ENCODE measurements at places on chromosomes 4 and X.

DNA sequence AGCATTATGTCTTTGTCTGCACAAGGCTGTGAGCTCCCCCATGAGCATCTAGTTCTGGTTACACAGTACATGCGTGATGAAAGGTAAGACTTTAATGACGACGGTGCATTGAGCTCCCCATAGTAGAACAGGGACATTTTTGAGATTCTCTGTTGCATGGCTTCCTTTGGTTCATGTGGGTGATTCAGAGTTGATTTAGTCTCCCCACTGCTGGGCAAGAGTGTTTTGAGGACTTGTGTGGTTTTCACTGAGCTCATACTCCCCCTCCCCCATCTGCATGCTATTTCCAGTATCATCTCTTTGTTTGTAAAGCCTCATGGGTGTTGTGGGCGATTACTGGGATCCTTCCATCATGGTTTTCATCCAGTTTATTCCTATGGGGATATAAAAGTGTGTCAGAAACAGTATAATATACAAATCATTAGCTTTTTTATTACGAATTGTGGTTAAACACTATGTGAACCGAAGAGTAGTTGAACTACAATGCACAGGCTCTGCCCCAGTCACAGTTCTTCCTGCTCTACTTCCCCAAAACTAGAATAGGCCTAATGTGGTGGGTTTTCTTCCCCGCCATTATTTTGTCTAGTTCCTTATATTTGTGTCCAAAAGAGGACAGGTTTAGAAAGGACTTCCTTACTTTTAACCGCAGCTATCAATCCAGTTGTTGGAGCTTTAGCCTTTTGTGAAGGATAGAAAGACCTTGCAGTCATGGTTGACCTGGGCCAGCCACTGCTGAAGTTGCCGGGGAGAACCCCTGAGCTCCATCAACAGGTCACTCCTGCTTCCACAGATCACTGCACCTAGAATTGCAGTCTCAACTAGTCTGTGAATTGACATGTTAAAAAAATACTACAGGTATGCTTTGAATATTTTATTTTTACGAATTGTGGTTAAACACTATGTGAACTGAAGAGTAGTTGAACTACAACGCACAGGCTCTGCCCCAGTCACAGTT lies 30.4 kb downstream of the KIT start:
- no peak for DNase-seq

DNA sequence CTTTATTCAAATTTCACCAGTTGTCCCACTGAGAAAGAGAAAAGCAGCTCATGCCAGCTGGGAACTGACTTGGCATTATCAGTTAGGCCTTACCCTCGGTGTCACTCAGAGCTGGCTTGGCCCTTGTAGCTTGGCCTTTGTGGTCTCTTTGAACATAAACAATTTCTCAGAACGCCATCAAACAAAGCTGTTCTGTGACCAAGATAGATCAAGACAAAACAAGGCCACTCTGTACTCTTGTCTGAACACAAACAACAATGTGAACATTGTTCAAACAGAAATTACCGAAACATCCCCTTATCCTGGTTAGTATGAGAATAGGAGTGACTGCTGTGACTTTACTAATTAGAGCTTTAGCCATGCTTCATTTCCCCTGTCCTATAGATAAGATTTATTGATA lies 57.2 kb downstream of the DIPK2B start:
- no peak for DNase-seq

- peak; percentile 65 for DNase-seq
Observed at GRCh38 chr4:99848591-99849001, 32.0 kb downstream of the DAPP1 start.

GRCh38 chr4:174216799-174217272 lies 66.6 kb downstream of the FBXO8 start:
- DNase-seq = no peak

DNA sequence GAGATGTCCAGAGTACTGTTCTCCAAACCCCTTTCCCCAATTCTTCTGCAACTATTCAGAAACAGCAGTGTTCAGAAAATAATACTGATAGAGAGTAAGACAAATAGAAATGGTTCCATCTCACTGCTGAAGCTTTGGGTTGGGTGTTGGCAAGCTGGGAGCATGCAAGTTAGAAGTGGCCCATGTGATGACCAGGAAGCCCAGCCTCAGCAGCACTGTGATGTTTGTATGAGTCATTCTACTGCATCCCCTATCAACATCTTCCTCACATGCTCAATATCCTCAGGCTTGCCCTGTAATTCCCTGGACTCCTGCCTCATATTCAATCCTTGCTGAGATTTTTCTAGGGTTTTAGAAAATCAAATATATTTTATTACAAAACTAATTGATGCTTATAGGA lies 96.5 kb downstream of the CHRDL1 start:
- no peak for DNase-seq

GRCh38 chr4:23881674-23882337 lies 8.0 kb downstream of the PPARGC1A start:
- DNase-seq = no peak

- DNase-seq = no peak
Observed at GRCh38 chr4:163591614-163592020, 97.1 kb downstream of the TMA16 start.

GRCh38 chr4:94006932-94007331 lies 178.4 kb downstream of the ATOH1 start:
- DNase-seq = no peak

- no peak for DNase-seq
Observed at GRCh38 chr4:122604146-122604545, 16.7 kb downstream of the IL21 start.

DNA sequence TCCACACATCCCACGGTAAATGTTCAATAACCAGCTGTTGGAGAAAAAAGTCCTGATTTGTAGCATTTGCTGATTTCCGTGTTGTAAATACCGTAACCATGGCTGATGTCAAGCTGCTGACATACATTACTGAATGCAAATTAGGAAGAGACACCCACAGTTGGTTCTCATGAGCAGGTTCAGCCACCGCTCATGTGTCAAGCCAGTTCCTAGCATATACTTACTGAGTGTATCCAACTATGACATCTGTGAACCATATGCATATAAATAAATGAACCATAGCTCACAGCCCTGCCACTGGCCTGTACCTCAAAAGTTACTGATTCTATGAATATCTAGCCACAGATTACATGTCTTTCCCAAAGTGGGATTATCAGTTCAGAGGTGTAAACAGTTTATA lies 29.5 kb downstream of the FHDC1 start:
- DNase-seq = no peak

Data from stimulated activated effector memory CD8-positive, alpha-beta T cell treated with anti-CD3 and anti-CD28 coated beads, Interleukin-12 subunit alpha, Interleukin-12 subunit beta, amount 100 ng/mL, for 72 hours (primary cell).